ENCODE measurements at places on chromosomes 11 and 22.

DNA sequence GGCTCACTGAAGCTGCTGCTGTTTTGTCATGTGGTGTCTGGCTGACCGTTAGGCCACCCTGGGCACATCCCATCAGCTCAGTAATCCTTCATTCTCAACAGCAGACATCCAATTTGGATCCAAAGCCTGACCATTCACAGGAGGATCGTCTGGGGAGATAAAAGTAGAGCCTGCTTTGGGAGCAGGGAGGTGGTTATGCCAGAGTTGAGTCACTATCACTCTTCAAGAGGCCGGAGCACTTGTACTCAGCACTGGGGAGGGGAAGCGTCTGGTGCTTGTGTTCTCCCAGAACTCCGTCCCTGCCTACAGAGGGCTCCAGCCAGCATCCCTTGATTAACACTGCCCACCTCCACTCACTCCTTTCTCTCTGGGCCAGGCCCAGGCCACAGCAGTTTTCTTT, 382.6 kb downstream of the OPCML start:
- no peak overlapping the region for H3K4me3 ChIP-seq
- peaks cover 2% of the 10 kb centered on the region for H3K27me3 ChIP-seq
- H3K4me1 ChIP-seq: peaks cover 4% of the 10 kb centered on the region
- no peak for DNase-seq
- H3K27ac ChIP-seq: no peak overlapping the region

GRCh38 chr22:30809086-30809485, 114.4 kb downstream of the OSBP2 start:
- H3K27me3 ChIP-seq: peaks cover 17% of the 10 kb centered on the region
- no peaks in the 10 kb centered on the region for H3K36me3 ChIP-seq
- no peak overlapping the region for H3K4me3 ChIP-seq
- no peaks in the 10 kb centered on the region for H3K4me1 ChIP-seq
- no peak for DNase-seq

DNA sequence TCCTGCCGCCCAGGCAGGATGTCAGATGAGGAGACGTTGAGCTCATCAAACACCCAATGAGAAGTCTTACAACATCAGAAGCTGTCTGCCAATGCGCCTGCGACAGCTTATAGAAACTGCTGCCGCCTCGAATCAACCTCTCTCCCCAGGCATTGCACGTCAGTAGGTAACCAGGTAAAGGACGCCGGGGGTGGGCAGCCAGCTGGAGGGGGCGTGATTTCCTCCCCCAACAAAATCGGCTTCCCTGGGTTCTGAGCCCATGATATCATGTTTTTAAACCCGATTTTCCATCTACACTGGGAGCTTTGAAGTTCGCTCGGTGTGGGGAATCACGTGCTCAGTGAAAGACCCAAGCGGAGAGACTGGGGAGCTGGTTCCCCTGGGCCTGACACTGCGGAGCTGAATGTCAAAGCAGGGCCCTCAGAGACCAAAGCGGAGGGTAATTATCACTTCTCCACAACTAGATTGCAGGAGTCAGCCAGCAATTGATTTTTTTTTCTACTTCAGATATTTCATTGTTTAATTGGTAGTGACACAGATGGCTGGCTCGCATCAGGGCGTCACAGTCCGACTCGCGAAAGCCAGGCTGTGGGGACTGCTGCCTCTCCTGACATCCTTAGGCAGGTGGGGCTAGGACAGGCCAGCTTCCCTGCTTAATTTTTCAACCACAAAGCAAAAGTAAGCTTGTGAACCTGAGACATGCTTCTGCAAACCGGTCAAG, 15.4 kb downstream of the FAM83F start:
- H3K27ac ChIP-seq: no peak overlapping the region
- H3K36me3 ChIP-seq: no peaks in the 10 kb centered on the region
- H3K4me3 ChIP-seq: no peak overlapping the region
- DNase-seq: no peak
- peaks cover 15% of the 10 kb centered on the region for H3K27me3 ChIP-seq

DNA sequence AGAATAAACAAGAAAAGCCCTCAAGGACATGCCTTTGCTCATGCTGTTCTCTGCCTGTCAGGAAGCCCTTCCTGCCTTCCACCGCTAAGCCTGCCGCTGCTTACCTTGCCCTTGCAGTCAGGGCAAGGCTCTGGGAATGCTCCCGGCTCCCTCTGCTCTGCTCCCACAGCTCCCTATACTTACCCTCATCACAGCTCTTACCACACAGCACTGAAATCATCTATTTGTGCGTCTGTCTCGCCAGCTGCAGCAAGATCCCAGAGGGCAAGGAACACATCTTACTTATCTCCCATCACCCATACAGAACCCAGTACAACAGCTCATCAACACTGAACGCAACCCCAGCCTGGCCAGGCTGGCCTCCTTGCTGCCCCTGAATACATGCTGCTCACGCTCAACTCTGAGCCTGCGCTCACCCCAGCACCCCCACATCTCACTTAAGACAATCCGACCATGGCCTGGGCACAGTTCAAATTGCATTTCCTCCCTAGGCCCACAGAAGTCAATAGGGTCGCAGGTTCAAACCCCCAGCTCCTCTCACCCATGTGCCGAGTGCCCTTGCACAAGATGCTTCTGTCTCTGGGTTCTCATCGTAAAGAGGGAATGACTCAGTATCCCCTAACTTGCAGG, 161.8 kb downstream of the IGLL1 start:
- DNase-seq: no peak
- H3K36me3 ChIP-seq: no peaks in the 10 kb centered on the region
- H3K27me3 ChIP-seq: no peaks in the 10 kb centered on the region

GRCh38 chr22:42408810-42409529, 23.2 kb downstream of the NFAM1 start:
- H3K4me1 ChIP-seq: peaks cover 13% of the 10 kb centered on the region
- no peaks in the 10 kb centered on the region for H3K27me3 ChIP-seq
- DNase-seq: no peak
- H3K36me3 ChIP-seq: no peaks in the 10 kb centered on the region
- no peak overlapping the region for H3K4me3 ChIP-seq

DNA sequence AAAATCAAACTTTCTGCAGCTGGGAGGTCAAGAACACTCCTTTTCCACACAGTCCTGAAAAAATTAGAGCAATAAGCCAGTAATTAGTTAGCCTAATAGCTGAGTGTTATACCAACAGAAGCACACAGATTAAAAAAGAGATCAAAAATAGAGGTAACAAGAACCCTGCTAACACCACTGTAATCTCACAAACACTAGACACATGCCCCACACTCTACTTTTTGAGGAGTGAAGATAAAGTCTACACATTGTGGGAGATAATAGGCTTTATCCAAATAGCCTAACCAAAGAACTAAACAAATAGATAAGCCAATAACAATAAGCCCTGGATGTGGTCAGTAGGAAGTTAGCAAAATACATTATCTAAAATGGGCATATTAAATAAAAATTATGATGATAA, 372.7 kb upstream of the ANO5 start:
- no peak overlapping the region for H3K27ac ChIP-seq
- H3K36me3 ChIP-seq: no peaks in the 10 kb centered on the region
- no peaks in the 10 kb centered on the region for H3K27me3 ChIP-seq
- DNase-seq: no peak
- no peaks in the 10 kb centered on the region for H3K4me1 ChIP-seq
- no peak overlapping the region for H3K4me3 ChIP-seq

DNA sequence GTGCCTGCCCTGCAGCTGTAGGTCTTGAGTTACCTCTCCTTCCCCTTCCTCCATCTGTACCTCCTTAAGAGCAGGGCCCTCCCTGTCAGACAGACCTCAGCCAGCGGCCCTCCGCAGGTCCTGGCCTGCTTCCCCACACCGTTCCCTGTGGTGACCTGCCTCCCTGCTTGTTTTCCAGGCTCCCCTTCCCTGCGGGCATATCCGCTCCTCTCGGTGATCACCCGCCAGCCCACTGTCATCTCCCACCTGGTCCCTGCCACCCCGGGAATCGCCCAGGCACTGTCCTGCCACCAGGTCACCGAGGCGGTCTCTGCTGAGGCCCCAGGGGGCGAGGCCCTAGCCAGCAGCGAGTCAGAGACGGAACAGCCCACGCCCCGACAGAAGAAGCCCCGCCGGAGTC, 60.9 kb downstream of the BARX2 start:
- no peak overlapping the region for H3K27ac ChIP-seq
- no peak overlapping the region for H3K4me3 ChIP-seq
- H3K4me1 ChIP-seq: no peaks in the 10 kb centered on the region

- H3K27me3 ChIP-seq: no peaks in the 10 kb centered on the region
- H3K36me3 ChIP-seq: no peaks in the 10 kb centered on the region
- H3K4me3 ChIP-seq: no peak overlapping the region
- no peak overlapping the region for H3K27ac ChIP-seq
Observed at GRCh38 chr11:134711588-134711987, 299.5 kb upstream of the B3GAT1 start.

GRCh38 chr22:47188261-47189055, 426.0 kb downstream of the TBC1D22A start:
- no peak overlapping the region for H3K27ac ChIP-seq
- no peaks in the 10 kb centered on the region for H3K27me3 ChIP-seq
- H3K4me1 ChIP-seq: no peaks in the 10 kb centered on the region
- DNase-seq: no peak
- H3K4me3 ChIP-seq: no peak overlapping the region

GRCh38 chr11:93623920-93624319, 37.6 kb upstream of the CEP295 start:
- no peaks in the 10 kb centered on the region for H3K36me3 ChIP-seq
- DNase-seq: no peak
- peaks cover 20% of the 10 kb centered on the region for H3K4me1 ChIP-seq
- no peak overlapping the region for H3K27ac ChIP-seq
- H3K4me3 ChIP-seq: no peak overlapping the region
- H3K27me3 ChIP-seq: no peaks in the 10 kb centered on the region

DNA sequence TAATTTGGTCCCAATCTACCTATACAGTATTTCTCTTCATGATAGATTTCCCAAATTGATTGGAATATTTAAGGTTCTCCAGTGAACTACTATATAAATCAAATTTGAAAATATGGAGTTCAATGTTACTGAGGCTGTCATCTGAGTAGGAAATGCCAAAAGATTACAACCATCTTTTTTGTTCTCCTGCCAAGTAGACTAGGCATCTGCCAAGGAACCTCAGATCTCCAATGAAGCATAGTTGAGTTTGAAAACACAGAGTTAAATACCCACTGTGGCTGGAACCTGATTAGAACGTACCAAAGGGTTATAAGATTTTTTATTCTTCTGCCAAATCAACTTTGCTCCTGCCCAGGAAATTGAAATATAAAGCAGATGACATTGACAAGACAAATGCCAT, 330.9 kb downstream of the CNTN5 start:
- no peaks in the 10 kb centered on the region for H3K27me3 ChIP-seq
- DNase-seq: no peak
- no peaks in the 10 kb centered on the region for H3K36me3 ChIP-seq

- H3K27me3 ChIP-seq: no peaks in the 10 kb centered on the region
- H3K36me3 ChIP-seq: peaks cover 40% of the 10 kb centered on the region
- H3K4me1 ChIP-seq: no peaks in the 10 kb centered on the region
- no peak for DNase-seq
- no peak overlapping the region for H3K4me3 ChIP-seq
Observed at GRCh38 chr22:36510384-36510783, 3.5 kb upstream of the FOXRED2 start.

GRCh38 chr11:108453207-108453835, 14.0 kb downstream of the C11orf65 start:
- no peak overlapping the region for H3K4me3 ChIP-seq
- no peak overlapping the region for H3K27ac ChIP-seq
- DNase-seq: no peak

DNA sequence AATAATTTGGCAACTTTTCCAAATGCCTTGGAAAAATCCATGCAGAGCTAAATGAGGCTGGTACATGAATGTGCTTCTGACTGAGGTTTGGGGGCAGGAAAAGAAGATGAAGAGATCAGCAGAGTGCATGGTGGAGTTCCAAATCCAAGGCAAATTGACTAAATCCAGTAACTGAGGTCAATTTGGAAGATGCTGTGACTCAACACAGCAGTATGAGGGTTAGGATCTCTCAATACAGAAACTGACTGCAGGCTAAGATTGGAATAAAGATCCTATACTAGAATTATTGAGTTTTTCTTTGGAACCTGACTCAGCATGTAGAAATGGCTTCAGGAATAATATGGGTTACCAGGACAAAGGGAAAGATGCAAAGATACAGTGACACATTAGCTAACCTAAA, 99.3 kb upstream of the FAT3 start:
- no peaks in the 10 kb centered on the region for H3K4me1 ChIP-seq
- H3K4me3 ChIP-seq: no peak overlapping the region
- no peak for DNase-seq
- H3K27me3 ChIP-seq: no peaks in the 10 kb centered on the region
- H3K27ac ChIP-seq: no peak overlapping the region
- no peaks in the 10 kb centered on the region for H3K36me3 ChIP-seq

GRCh38 chr11:85313741-85314140, 313.4 kb downstream of the DLG2 start:
- DNase-seq: no peak
- no peaks in the 10 kb centered on the region for H3K4me1 ChIP-seq

DNA sequence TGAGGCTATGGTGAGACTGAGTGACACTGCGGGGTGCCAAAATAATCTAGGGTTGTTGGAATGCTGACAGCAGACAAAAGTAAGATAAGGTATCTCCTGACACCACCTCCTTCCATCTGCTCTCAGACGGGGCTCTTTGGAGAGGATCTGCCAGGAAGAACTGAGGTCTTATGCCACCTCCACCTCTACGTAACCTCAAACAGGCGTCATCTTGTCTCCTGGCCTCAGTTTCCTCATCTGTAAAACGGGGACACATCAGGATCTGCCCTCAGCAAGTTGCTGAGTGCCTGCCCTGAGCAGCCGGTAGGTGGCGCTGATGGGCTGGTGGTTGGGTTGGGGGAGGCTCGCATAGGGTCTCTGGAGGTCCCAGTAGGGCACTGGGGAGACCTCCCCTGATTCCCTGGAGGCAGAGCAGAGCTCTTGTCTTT, 1.7 kb upstream of the MYEOV start:
- peaks cover 11% of the 10 kb centered on the region for H3K4me1 ChIP-seq
- H3K4me3 ChIP-seq: no peak overlapping the region
- no peak overlapping the region for H3K27ac ChIP-seq
- no peaks in the 10 kb centered on the region for H3K27me3 ChIP-seq
- DNase-seq: peak; percentile 39
- H3K36me3 ChIP-seq: no peaks in the 10 kb centered on the region

DNA sequence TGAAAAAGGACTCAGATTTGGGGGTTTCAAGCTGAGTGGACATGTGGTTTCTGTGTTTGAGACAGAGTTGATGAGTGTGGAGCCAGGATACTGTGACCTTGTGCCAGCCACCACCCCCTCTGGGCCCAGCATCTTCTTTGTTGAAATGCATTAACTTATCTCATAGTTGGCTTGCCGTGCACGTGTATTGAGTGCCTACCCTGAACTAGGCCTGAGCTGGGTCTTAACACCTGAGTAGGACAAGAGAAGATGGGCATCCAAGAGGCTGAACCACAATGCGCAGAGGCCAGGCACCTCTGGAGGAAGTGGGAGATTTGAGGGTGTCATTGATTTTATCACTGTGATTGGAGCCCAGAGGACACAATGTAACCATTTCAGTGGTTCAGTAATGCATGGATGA, 117.6 kb upstream of the CRYBB3 start:
- no peak for DNase-seq
- no peak overlapping the region for H3K4me3 ChIP-seq
- H3K4me1 ChIP-seq: no peaks in the 10 kb centered on the region
- no peaks in the 10 kb centered on the region for H3K36me3 ChIP-seq

GRCh38 chr11:44630511-44631210, 65.2 kb downstream of the CD82 start:
- H3K27ac ChIP-seq: no peak overlapping the region
- no peaks in the 10 kb centered on the region for H3K36me3 ChIP-seq
- DNase-seq: no peak
- H3K4me3 ChIP-seq: no peak overlapping the region
